ENCODE measurements at places on chromosomes 6 and 20.

GRCh38 chr20:4875578-4876067 is 125.7 kb downstream of the SLC23A2 start:
- no peak for DNase-seq

DNA sequence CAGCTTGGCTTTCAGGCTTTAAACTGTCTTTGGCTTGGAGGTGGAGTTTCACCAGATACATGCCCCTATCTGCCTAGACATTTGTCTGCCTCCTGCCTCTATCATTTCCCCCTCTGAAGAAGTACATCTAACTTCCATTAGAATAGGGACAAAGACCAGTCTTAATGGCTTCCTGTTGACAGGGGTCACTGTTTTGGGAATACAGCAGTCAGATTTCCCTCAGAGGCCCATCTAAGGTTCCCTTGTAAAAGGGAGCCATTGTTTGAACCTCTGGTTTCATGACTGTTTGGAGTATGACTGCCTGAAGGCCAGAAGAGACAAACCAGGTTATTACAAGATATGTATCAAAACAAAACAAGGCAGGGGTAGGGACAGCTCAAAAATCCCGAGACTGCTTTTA is 665.7 kb upstream of the GJE1 start:
- no peak for DNase-seq

GRCh38 chr6:91476000-91476399 is 889.1 kb upstream of the MAP3K7 start:
- no peak for DNase-seq

DNA sequence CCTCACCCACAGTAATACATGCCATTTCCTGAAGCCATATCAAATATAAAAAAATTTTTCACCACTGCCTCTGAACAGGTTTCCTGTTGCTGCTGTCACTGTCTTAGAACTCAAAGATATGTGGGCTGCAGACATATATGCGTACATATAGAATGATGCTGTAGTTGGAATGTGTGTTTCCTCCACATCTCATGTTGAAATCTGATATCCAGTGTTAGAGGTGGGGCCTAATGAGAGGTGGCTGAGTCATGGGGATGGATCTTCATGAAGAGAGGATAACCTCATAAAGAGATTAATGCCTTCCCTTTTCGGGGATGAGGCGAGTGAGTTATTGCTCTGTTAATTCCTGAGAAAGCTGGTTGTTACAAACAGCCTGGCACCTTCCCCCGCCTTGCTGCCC is 7.7 kb upstream of the SCP2D1 start:
- no peak for DNase-seq

DNA sequence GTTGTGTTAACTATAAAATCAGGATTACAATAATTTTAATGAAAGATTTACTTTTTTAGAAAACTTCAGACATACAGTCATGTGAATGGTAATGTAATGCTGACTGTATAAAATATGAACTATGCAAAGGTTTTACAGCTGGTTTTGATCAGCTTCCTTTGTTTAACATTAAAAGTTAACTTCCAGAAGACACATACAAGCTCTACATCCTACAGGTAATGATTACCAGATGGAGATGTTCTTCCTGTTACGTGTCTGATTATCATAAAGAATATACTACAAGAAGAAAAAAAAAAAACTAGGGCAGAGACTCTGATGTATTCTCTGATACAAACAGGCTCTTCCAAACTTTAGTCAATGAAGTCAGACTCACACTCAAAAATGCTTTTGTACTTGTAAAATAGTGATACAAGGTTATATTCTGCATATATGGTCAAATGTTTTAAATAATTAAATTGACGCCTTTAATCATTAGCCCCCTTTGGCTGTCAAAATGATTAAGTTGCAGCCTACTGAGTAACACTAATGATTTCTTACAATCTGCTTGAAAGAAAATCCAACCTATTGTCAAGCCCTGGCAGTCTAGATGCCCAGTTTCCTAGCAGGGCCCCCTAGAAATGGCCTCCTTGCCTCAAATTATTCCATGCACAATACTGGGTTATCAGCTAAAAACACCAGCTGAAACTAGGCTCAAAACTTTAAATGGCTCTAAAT is 251.8 kb upstream of the RUNX2 start:
- DNase-seq: no peak

DNA sequence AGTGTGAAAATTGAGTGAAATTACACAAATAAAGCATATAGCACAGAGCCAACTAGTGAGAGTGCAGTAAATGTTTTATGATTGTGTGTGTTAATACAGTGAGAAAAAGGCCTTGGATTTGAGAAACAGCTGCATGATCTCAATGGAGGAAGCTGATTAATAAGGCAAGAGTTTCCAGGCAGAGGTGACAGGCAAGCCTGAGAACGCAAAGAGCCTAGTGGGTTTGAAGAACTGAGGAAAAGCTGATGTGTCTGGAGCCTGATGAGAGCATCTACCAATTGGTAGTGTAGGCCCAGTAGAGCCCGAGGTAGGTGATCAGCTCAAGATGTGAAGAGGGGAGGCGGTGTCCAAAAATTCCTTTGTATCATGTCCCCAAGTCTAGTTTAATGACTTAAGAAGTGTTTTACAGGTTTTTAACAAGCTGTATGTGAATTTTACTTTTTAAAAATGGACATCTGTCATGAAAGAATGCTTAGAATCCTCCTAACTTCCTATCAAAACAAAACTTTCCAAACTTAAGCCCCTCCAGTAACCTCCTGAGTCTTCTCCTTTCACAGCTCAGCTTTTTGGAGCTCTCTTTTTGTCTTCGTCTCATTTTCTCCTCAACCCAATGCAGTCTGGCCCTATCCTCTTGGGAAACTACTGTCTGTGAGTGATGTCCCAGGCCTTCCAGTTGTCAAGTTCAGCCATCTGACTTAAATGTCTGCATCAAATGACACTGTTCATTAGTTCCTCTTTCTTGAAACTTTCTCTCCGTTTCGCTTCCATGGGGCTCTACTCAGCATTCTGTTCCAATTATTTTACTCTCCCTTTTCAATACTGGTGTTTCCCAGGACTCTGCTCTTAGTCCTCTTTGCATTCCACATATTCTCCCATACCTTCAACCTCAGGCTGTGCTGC is 1.2 kb downstream of the CDC40 start:
- no peak for DNase-seq

GRCh38 chr6:109815054-109815453 is 124.0 kb downstream of the FIG4 start:
- no peak for DNase-seq

DNA sequence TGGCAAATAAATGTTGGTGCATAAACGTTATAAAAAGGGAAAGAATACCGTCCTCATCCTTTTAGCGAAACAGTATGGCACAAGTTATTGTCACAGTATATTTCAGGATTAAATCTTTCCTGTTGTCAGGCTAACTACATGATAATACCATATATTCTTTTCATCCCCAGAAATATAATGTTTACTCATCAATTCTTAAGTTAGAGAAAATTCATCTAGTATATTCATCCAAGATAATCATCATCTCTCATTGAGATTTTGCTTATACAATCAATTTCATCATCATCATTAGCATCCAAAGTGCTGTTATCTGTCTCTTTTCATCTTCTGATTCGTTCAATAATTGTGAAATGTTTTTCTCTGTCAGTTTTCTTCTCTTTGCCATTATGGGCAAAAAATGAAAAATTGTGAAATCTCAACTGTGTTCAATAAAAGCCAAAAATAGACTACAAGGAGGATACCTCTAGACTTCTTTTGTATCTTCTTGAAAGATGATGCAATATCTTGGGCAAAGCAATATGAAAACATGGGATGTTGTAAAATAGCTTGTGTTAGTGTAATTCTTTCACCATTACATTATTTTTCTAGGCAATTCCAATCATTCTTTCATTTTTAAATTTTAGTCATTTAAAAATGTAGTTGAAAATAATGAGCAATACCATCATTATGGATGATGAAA is 2.6 kb downstream of the SPACA1 start:
- no peak for DNase-seq

DNA sequence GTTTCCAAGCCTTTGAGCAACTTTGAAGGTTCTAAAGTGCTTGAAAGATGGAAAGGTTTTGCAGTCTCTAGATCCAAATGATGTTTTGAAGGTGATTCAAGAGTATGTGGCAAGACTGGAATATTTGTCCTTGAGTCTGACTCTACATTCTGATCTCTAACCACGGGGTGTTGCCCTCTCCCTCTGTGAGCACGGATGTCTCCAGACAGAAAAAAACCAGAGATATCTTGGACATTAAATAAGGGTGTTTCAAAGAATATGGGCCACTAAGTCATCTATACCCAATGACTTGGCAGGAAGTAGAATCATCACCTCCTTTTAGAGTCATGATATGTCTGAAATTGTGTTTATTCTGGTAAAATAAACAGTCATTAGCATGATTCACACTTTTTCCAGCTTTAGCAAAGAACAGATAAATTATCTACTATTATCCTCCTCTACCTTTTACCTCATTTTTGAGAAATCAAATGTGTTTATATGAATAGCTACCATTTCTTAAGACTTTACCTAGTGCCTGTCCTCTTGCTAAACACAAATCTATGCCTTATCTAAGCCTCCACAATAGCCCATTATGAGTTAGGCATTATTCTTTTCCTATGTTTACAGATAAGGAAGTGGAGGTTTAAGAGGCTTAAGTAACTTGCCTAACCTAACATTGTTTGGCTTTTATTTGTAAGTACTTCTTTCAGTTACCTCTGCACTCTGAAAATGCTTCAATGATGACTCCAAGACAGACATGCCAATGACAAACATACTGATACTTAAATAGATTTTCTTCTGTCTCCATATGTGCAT is 384.4 kb downstream of the BMP2 start:
- DNase-seq: no peak

GRCh38 chr20:60990061-60990460 is 262.0 kb upstream of the CDH4 start:
- DNase-seq: no peak

GRCh38 chr20:22687676-22688349 is 103.4 kb upstream of the FOXA2 start:
- DNase-seq: no peak

DNA sequence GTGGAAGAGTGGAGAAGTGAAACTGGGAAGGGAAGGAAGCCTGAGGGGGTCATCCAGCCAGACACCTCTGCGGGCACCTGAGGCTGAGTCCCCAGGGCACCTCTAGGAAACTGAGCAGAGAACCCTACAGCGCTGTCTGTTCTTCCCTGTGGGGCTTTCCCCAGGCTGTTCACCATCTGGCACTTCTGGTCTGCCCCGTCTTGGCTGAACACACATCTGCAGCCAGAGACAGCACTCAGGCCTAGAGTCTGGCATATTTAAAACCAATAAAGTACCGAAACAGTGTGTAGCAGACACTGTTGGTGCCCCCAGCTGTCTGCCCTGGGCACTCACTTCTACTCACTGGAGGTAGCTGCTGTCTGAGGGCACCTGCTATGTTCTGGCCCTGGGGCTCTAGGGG is 9.4 kb upstream of the ARFGEF2 start:
- no peak for DNase-seq

DNA sequence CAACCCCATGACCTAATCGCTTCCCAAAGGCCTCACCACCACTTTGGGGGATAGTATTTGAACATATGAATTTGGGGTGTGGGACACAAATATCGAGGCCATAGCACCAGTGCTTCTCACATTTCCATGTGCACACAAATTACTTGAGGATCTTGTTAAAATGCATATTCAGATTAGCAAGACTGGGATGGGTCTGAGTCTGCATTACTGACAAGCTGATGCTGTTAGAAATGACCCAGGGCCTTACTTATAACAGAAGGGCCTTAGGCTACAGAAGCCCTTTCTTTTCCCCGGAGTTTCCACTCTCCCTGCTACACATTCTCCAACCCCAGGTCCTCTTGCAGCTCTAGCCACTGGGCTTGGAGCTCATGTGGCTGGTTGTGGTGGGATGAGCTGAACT is 141.5 kb upstream of the LRFN2 start:
- no peak for DNase-seq

DNA sequence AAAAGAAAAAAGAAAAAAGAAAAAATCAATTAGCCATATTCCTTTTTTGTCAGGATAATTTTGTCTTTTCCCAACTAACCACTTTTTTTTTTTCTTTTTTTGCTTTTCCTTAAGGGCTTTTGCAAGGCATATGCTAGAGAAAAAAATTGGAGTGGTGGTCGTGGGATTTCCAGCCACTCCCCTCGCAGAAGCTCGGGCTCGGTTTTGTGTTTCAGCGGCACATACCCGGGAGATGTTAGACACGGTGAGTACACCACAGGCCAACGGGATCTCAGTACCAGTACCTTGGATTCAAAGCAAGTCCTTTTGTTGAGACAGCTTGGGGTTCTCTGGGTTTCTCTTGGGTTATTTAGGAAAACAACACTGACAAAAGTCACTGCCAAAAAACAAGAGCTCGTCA is 61.2 kb upstream of the ISM1 start:
- no peak for DNase-seq

- DNase-seq: no peak
Observed at GRCh38 chr6:111745186-111745585, 128.1 kb downstream of the FYN start.

DNA sequence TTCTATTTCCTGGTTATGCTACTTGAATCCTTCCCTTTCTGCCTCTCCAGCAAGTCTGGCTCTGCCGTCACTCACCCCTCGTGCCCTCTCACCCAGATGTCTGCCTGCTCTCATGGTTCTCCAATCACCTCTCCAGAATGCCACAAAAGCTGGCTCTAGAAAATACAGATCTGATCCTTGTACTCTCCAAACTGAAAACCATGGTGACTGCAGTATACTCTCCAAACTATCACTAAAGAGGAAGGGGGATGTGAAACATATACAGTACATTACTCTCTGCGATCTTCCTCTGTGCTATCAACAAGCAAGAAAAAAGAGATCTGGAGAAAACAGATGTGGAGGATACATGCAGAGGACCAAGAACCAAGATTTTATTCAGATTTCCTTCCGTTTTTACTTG is 91.1 kb downstream of the ATXN1 start:
- no peak for DNase-seq

DNA sequence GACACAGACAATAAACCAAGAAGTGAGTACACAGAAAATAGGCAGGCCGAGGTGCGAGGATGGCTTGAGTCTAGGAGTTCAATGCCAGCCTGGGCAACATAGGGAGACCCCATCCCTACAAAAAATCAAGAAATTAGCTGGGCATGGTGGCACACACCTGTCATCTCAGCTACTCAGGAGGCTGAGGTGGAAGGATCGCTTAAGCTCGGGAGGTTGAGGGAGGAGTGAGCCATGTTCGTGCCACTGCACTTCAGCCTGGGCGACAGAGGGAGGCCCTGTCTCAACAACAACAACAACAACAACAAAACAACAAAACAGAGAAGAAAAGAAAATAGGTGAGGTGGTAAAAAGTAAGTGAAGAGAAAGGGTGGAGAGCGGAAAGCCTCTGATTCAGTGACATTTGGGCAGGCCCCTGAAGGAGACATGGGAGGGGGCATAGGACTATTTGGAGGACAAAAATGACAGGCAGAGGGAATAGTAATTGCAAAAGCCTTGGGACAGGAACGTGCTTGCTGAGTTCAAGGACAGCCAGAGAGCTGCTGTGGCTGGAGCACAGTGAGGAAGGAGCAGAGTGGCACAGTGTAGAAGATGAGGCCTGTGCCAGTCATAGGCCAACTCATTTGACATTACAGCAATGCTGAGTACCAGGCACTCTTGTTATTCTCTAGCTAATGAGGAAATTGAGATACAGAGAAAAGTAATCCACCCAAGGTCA is 160.6 kb downstream of the VEGFA start:
- no peak for DNase-seq

GRCh38 chr6:52611833-52612232 is 35.0 kb upstream of the TRAM2 start:
- no peak for DNase-seq

GRCh38 chr6:17580518-17581048 is 19.5 kb upstream of the FAM8A1 start:
- DNase-seq: no peak

Data from hippocampal formation (tissue), 2 donors.